CD4-positive, alpha-beta T cell treated with Interleukin-1 beta for 1 hour (primary cell): ENCODE measurements at places on chromosomes 6 and 20.

DNA sequence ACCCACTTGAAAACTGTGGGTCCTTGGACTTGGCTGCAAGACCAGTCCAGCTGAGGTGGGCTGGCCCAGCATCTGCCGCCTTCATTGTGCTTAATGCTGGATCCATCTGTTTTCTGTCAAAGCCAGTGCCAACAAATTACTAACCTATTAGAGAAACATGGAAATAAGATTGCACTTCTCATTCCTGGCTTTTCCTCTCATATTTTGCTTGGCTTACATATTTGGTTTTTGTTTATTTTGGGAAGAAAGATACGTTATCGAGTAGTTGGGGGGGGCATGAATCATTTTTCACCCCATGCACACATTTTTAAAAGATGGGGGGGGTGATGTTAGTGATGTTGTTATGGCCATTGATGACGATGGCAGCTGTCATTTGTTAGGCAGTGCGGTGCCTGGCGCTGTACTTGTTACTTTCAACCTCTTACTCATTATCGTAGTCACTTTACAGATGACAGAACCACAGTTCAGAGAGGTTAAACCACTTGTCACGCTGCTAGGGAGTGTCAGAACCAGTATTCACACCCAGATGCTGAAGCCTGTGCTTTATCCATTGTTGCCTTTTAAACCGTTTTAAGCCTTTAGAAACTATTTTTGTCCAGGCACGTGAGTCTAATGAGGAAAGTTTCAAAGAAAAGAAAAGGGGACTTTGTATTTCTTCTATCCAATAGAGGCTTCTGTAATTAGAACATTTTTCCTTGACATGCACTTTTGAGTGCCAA is 180.0 kb downstream of the TMEM242 start:
- DNase-seq: peak; percentile 45

DNA sequence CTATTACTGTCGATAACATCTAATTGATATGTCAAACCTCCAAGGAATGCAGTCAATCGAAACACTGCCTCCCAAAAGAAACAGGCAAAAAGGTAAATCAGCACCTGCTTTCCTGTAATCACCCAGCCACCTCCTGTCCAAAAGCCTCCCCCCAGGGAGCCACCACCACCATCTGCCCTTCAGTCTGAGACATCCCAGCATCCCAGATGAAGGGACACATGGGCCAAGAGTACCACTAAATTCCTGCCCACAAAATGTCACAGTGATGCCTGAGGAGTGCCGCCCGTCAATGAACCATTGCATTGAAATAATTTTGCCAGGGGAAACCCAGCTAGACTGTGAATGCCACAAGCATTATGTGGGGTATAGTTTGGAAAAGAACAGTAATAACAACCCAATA is 401.7 kb downstream of the ZFAND3 start:
- no peak for DNase-seq

- DNase-seq: no peak
Observed at GRCh38 chr20:47330933-47331708, 25.4 kb downstream of the ZMYND8 start.

- DNase-seq: no peak
Observed at GRCh38 chr6:50716899-50717509, 3.7 kb downstream of the TFAP2D start.

DNA sequence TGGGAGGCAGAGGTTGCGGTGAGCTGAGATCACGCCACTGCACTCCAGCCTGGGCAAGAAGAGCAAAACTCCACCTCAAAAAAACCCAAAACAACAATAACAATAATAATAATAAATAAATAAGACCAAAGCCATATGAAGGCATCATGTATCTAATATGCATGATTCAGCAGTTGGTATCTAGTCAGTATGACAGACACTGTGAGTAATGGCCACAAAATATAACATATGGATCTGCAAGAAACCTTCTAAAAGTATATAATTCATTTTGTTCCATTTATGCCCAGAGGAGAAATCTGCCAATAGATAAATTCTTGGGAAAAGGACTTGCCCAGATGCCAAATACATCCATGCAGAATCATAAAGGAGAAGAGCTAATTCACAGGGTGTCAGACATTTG is 252.3 kb downstream of the BTBD9 start:
- DNase-seq: no peak

GRCh38 chr6:107704347-107705013 is 119.6 kb downstream of the SCML4 start:
- no peak for DNase-seq

- DNase-seq: no peak
Observed at GRCh38 chr20:14494355-14494754, 156.9 kb upstream of the FLRT3 start.

- DNase-seq: no peak
Observed at GRCh38 chr6:80531681-80532619, 425.5 kb downstream of the BCKDHB start.

GRCh38 chr20:50977066-50978021 is 18.7 kb downstream of the MOCS3 start:
- DNase-seq: no peak

- DNase-seq: no peak
Observed at GRCh38 chr6:75546381-75546780, 52.8 kb upstream of the FILIP1 start.

DNA sequence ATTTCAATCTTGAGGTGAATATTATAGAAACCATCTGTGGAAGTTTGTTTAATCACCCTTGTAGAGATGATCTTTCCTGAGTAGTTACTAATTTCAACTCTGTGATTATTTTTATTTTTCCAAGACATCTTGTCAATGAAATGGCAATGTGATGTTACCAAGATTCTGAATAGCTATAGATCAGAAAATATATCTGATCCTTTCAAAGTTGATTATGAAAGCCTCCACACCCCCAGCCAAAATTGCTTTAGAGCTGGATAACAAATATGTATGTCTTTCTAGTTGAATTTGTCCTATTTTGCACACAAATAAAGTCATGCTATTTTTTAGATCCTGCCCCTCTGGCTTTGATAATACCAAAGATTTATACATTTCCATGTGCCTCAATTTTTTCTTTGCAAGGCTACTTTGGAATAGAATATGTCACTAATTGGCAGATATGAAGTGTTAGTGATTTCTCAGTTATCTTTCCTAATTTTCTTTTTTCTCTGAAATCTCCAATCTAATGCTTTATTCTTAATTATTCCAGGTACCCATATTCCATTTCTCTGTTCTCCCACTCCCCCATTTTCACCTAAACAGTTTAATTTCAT is 5.0 kb downstream of the SIM1 start:
- DNase-seq: no peak

- DNase-seq: no peak
Observed at GRCh38 chr6:121516331-121516730, 80.9 kb downstream of the GJA1 start.

DNA sequence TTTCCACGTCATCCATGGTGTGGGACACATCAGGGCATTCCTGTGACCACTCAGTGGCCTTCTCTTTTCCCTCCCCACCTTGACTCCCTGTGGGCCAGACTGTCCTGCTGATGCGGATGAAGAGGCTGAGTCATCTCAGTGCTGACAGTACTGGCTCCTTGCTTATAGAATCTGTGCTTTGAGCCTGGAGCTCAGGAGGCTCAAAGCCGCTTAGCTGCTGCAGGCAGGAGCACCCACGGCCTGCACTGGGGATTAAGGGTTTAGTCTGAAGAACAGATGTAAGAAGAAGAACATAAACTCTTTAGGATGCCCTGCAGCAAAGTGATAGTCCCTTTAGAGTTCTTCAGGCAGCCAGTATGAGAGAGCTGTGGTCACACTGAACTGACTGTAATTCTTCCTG is 642.0 kb upstream of the CHD6 start:
- no peak for DNase-seq

DNA sequence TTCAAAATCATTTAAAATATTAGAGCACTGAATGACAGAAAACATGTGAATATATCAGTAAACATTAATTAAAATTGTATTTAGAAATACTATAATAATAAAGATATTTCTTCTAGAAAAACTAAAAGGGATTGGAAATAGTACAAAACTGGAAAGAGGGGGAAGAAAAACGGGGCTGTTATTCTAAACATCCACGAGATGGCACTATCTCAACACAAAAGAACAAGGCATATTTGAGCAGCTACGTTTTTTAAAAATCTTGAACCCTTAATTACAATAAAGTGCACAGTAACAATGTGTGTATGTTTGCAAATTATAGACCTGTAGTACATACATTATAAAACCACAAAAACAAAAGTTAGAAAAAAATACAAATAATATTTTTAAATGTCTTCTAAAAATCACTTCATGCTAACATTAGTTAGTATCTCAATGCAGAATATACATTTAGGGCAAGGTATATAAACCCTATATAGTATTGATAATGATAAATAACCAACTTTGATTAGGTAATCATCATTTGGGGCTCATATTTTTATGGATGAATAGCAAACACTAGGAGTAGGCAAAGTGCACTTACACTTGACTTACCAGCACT is 42.5 kb upstream of the PNISR start:
- peak; percentile 37 for DNase-seq

DNA sequence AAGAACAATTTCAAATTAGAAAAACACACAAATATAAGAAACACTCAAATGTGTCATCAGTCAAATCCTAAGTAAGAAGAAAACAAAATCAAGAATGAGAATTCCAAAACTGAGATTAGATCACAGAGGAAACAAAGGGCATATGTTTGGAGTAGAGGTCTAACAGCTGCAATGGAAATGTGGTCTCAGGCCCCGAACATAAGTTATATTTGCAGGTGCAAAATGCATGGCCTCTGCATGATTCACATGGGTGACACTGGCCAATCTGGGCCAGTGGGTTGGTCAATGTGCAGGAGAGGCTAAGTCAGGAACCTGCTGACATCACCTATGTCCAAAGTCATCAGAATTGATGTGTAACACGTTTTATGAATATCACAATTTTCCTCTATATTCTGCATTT is 108.5 kb upstream of the MAP7 start:
- DNase-seq: no peak

- no peak for DNase-seq
Observed at GRCh38 chr6:153503810-153504209, 372.7 kb upstream of the RGS17 start.

DNA sequence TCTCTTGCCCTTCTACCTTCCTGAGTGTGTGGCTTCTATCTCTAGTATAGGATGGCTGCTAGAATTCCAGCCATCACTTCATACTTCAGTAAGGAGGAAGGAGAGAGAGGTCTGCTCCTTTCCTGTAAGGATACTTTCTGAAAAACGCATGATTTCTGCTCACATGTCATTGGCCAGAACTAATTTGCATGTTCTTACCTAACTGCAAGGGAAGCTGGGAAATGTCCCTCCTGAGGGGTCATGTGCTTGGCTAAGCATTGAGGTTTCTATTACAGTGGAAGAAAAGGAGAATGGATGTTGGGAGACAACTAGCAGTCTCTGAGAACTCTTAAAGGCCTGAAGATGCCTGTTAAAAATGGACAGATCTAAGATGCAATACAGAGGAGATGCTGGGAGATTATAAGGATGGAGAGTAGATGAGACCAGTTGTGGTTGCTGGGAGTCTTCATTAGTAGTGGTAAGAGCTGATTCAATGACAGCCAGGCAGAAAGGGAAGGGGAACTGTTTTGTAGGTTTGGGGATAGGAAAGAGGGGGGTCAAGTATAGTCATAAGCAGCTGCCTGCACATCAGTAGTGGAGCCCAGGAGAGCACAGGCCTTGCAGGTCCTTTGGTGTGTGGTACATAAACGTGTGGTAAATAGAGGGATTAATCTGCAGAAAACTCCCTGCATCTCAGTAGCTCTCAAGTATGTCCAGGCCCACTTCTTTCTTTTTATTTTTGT is 20.2 kb downstream of the CDS2 start:
- no peak for DNase-seq

DNA sequence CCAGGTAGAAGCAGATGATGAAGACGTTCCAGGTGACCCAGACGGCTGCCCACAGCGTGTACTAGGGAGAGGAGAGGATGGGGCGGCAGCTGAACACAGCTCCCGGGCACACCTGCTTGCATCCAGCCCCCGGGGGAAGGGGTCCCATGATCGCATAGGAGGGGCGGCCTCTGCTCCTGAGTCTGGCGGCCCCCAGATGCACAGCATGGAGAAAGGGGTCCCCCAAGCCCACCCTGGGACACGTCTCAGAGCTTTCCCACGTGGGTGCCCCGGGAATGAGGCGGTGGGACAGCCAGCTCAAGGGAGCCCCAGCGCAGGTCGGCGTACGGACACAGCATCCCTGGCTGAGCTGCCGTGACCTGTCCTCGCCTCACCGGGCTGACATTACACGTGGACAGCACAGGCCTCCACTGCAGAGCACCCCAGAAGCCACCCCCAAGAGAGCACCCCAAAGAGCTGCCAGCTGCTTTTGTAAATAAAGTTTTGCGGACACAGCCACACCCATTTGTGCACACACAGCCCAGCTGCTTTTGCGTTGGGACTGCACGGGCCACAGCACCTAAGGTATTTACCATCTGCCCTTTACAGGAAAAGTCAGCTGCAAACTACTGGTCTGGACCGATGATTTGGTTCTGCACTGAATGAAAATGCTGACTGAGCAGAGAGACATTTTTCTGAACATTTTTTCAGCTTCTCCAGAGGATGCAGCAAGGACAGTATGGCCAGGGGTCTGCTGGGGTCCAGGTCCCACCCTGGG is 5.2 kb downstream of the NKAIN4 start:
- DNase-seq: no peak

- DNase-seq: no peak
Observed at GRCh38 chr20:62230276-62230675, 8.0 kb upstream of the OSBPL2 start.

GRCh38 chr6:83231146-83231545 is 38.0 kb downstream of the RWDD2A start:
- no peak for DNase-seq

DNA sequence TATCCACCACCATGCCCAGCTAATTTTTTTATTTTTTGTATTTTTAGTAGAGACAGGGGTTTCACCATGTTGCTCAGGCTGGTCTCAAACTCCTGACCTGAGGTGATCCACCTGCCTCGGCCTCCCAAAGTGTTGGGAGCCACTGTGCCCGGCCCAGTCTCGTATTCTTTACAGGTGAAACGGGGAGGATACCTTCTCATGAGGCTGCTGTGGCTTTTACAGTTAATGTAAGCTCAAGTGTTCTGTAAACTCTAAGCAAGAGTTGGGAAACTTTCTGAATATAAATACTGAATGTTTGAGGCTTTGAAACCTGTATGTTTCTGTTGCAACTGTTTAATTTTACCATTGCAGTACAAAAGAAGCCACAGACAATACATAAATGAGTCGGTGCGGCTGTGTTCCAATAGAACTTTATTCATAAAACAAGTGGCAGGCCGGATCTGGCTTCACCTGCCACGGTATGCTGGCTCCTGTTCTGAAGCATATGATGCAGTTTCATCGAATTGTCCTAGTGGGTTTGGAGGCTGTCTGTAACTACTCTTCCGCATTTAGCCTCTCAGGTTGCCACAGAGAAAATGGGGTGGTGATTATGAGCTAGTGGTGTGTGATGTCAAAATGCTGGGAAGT is 192.5 kb upstream of the ZFP64 start:
- DNase-seq: no peak

GRCh38 chr6:148530976-148531375 is 188.3 kb downstream of the SASH1 start:
- no peak for DNase-seq

- no peak for DNase-seq
Observed at GRCh38 chr6:4636881-4637224, 139.4 kb upstream of the CDYL start.

- DNase-seq: no peak
Observed at GRCh38 chr6:165661664-165662025, 1.4 kb downstream of the PDE10A start.
